Osteoblast (primary cell): ENCODE measurements at places on chromosomes 6 and 20.
A peak's percentile ranks its signal among the peaks of the same experiment; 100 is the strongest.

DNA sequence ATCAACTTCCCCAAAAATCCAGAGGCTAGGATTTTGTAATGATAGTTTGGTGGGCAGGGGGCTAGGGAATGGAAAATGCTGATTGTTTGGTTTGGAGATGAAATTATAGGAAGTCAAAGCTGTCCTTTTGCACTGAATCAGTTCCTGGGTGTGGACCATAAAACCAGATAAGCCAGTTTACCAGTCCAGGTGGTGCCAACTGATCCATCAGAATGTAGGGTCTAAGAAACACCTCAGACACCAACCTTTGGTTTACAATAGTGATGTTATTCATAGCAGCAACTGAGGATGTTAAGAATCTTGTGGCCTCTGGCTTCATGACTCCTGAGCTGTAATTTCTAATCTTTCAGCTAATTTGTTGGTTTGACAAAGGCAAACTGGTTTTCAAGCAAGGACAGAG is 496.6 kb upstream of the EPHA7 start:
- DNase-seq = no peak

DNA sequence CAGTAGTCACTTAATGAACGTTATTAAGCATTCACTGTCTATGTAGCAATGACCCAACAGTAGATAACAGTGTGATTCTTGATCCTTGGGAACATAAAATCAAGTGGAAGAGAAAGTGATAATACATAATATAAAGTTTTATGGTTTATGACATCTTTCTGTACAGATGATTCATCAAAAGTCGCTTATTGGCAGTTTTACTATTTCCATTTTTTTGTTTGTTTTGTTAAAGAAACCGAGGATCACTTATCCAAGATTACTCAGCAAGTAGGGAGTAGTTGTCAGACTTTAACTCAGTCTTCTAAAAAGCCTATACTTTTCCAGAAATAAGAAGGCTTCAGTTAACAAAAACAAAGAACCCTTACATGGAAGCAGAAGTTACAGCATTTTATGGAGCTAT is 260.8 kb downstream of the ZFAND3 start:
- peak; percentile 83 for DNase-seq

DNA sequence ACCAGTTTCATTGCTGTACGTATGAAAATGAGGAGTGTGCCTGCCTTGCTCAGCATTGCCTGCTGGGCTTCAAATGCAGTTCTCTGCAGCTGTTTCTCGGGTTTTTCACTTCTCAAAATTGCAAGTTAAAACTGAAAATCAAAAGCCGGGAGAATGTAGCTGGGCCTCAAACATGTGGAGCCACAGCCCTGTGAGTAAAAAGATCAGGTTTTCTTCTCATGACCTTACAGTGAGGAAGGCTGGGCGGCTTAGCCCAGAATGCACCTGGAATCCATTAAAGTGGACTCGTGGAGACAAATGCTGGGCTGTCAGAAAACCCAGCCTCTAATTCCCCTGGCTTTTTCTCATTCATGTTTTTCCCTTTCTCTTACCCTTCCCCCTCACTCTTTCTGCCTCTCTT is 34.4 kb downstream of the DSE start:
- DNase-seq = no peak

DNA sequence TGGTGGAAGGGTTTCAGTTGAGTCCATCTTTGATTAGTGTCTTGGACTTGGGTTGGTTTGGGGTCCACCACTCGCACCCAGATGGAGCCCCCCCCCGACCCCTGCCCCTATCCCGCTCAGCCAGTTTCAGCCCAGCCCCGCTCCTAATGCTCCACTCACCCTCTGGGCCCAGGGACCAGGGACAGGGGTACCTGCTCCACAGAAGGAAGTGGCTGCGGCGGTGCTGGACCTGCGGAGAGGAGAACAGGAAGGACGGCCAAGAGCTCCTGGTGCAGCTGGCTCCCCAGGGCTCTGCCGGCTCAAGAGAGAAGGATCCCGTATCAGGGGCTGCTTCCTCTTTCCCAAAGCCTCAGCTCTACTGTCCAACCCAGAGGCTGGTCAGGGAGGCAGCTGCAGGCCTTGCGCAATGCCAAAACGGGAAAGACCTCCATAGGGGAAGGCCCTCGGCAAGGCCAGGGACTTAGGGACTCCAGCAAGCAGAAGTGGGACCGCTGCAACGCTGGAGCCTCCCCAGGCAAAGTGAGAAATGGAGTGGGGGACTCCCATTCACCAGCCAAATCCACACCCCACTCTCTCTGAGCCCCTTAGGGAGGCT is at the start of gene SIGLEC1:
Gene SIGLEC1, minus strand, starts transcription at position 322 of the 595 bp plus-strand sequence. CDS start 5,472 bp downstream, outside the sequence.
- DNase-seq = peak; percentile 32

DNA sequence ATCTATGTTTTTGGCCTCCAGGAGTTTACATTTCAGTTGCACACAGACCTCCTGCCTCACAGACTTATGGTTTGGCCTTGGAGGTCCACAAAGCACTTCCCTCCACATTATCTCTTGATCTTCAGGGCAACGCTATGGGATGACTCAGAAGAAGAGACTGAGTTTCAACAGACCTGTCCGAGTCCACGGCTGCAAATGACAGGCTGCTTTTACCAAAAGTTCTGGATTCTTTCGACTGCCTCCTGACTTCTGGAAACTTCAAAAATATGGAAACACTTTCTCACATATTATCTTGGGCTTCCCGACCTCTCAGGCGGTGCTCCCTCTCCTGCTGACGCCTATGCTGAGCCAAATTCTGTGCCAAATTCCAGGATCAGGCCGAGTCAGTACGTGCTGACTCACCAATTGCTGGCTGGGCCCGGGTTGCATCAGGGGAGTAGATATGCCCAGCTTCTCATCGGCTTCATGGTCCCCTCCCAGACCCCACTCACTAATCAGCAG is 190.2 kb downstream of the BMP7 start:
- no peak for DNase-seq

DNA sequence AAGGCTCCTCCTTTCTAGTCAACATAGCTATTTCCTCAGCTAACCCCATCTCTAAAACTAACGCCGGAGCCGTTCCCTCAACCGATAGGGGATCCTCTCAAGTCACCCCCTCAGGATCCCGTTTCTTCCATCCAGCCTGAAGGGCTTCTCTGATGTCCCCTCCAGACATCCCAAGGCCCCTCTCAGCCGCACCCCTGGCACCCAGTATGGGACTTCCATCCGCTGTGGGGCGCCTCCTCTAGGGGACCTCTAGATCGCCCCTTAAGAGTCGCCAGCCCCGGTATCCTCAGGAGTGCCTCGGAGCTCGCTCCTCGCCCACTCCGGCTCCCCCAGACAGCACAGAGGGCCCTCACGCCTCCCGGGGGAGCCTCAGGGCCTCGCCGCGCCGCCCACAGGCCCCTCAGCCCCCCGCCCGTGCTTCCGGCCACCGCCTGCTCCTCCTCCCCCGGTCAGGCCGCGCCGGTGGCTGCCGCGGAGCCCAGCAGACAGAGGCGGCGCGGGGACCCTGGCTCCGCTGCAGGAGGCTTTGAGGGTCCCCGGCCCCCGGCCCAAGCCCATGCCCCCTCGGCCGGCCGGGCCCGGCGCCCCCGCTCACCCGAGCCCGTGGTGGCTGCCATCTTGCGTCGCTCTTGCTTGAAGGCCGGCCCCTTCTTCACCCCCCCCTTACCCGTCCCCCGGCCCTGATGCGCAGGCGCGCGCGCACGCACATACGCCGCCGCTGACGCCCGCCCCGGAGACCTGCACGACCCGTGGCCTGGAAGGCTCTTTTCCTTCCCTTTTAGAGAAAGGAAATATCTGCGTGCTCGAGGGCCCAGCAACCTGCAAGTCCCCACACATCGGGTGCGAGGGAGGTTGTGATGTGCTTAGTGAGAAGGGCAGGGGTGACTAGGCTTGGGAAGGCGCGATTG is at the start of gene UBE2V1:
Gene UBE2V1, minus strand, starts transcription at position 639 of the 908 bp plus-strand sequence. Its CDS starts 22 bp downstream, at position 617.
- DNase-seq = peak; percentile 98

GRCh38 chr20:41078329-41078728 is 49.7 kb downstream of the TOP1 start:
- no peak for DNase-seq

- peak; percentile 65 for DNase-seq
Observed at GRCh38 chr6:30747300-30747687, 2.9 kb upstream of the IER3 start.

- DNase-seq = no peak
Observed at GRCh38 chr6:85676086-85676729, 33.5 kb upstream of the SYNCRIP start.

- DNase-seq = no peak
Observed at GRCh38 chr20:3972161-3972560, 43.2 kb downstream of the RNF24 start.

DNA sequence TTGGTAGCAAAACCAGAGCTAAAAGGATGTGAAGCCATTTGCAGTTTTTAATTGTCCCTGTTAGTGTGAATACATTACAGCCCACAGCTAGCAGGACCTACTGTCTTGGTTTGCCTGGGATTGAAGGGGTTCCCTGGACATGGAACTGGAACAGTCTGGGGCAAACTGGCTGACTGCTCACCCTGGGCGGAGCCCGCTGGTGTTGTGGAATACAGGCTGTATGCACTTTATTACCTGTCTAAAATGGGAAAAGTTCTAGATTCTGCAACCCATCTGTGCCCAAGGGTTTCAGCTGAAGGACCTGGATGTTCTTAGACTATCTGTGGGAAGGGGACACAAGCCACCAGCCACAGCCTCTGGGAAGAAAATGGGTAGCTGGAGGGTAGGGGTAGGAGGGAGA is 12.2 kb upstream of the CDKN1A start:
- no peak for DNase-seq

DNA sequence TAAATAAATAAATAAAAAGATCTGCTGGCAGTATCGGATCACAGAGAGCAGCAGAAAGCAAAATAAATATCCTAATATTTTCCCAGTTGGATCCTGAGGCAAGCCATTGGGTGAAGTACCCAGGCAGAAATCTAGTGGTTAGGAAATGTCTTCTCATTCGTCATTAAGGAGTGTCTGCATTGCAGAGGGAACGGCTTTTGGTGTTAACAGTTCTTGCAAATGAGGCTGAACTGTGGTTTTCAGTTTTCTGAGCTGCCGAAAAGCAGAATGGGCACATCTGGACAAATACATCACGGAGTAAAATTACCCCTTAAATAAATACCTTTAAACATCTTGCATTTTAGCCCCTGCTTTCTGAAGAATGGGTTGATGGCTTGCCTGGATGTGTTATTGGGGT is 82.3 kb upstream of the MPC1 start:
- no peak for DNase-seq

DNA sequence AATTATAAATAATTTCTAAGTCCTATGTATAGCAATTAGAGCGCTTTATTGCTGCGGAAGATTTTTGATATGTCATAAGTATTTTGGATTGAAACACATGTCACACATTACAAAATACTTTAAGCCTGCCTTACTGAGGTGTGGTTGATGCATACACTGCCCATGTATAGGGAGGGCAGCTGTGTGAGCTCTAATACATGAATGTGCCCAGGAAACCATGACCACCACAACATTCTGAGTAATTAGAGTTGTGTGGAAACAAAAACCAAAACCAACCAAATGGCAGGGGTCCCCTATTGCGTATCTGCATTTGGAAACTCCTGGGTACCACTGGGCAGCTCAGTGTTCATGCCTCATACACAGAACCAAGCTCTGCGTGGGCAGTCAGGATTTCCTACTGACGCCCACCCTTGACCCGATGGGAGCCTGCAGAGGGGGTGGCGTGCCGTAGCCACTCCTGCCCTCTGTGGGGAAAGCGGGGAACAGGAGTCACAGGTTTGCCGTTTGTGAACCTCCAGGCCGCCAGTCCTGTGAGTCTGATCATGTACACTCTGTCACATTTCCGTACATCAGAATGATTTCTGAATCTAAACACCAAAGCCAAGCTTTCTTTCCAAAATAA is 50.9 kb upstream of the PDE10A start:
- DNase-seq = no peak

DNA sequence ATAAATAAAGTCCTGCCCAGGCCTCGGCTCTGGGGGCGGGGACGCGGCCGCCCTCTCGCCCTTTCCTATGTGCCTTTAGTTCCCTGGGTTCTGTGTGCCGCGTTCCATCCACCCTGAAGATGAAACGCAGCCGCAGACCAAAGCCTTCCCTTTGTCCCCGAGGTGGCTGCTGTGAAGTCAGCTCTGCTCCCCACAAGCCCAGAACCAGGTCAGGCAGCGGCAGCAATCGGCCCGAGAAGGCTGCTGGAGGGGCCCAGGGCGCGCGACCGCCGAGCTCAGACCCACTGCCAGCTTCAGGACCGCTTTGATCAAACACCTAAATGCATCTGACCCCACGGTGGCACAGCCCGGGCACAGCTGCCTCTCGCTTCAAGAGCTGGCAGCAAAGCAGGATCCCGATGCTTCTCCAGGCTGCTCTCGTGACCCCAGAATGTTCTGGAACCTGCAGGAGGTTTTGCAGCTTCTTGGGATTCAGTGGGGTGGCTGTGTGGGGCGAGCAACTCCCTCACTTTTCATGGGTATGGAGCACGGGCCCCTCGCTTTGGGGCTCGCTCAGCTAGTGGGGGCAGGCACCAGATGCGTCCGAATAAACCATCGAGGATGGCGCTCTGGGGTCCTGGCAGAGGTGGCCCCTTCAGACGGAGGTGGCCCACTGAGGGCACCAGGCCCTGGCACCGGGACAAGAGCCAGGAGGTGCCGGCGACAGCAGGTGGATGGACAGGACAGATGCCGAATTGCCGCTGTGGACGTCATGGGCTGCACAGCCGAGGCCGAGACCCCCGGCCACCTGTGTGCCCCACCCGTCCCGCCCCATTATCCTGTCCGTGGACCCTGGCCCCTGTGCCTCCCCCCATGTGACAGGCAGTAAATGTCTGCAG is 13.0 kb downstream of the CHRNA4 start:
- no peak for DNase-seq

GRCh38 chr6:103000688-103001087 is 1607.2 kb downstream of the GRIK2 start:
- no peak for DNase-seq

DNA sequence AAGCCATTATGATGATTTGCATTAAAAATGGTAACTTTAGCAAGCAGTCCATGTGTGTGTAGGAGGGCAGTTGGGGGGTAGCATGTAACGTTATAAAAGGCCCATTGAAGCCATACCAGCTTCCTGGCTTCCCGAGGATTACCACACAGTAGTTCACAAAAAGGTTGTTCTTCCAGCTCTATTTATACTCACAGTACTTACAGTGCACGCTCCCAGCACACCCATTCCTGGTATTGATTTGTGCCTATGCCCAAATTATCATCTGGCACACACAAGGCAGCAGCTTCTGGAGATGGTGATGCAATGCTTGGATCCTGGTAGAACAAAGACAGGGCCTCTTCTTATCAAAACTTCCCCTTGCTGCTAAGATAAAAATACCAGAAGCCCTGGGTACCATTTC is 436.8 kb downstream of the HAO1 start:
- DNase-seq = no peak

DNA sequence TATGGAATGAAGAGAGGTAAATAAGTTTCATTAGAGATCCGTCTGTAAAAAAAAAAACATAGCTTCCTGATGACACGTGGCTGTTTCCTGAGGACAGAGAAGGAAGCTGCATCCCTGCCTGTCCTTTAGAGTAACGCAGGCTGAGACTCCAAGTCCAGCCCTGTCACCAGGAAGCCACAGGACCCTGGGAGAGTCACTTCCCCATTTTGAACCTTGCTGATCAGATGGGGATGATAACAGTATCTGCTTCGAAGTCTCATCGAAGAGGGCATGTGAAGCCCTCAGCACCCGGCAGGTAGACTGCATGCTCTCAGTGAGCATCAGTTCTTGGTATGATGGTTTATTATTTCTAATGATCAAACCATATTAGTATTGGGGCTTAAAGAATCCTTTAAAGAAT is 139.1 kb upstream of the KCNG1 start:
- no peak for DNase-seq
